ENCODE measurements at places on chromosomes 12 and 14. TPM values are rescaled to one million over a fixed set of nuclear protein-coding genes. Genes with fewer than 3 reads are reported as not detected.

TOMM20L gene
- total RNA-seq = not detected

ARHGEF40 gene
- total RNA-seq = 16.4 TPM

ACVRL1 gene
- 19.8 TPM for total RNA-seq

NANOG gene
- not detected for total RNA-seq

JKAMP gene
- 65.4 TPM for total RNA-seq

TMEM52B gene
- total RNA-seq = 0.14 TPM

TAMALIN gene
- total RNA-seq = 6.5 TPM

TPPP2 gene
- not detected for total RNA-seq

RASAL1 gene
- not detected for total RNA-seq

GYS2 gene
- total RNA-seq = not detected

ENDOU gene
- total RNA-seq = not detected

ASCL1 gene
- total RNA-seq = not detected
